ENCODE measurements at places on chromosomes 6 and 20.

- no peak for DNase-seq
- no peak overlapping the region for H3K4me3 ChIP-seq
- H3K27ac ChIP-seq: no peak overlapping the region
- no peaks in the 10 kb centered on the region for H3K27me3 ChIP-seq
- H3K4me1 ChIP-seq: peaks cover 2% of the 10 kb centered on the region
- peaks cover 85% of the 10 kb centered on the region for H3K36me3 ChIP-seq
Measured at GRCh38 chr6:111278731-111279130, 191.4 kb downstream of the SLC16A10 start.

GRCh38 chr6:125233202-125233601 lies 68.6 kb downstream of the HDDC2 start:
- H3K36me3 ChIP-seq: no peaks in the 10 kb centered on the region

DNA sequence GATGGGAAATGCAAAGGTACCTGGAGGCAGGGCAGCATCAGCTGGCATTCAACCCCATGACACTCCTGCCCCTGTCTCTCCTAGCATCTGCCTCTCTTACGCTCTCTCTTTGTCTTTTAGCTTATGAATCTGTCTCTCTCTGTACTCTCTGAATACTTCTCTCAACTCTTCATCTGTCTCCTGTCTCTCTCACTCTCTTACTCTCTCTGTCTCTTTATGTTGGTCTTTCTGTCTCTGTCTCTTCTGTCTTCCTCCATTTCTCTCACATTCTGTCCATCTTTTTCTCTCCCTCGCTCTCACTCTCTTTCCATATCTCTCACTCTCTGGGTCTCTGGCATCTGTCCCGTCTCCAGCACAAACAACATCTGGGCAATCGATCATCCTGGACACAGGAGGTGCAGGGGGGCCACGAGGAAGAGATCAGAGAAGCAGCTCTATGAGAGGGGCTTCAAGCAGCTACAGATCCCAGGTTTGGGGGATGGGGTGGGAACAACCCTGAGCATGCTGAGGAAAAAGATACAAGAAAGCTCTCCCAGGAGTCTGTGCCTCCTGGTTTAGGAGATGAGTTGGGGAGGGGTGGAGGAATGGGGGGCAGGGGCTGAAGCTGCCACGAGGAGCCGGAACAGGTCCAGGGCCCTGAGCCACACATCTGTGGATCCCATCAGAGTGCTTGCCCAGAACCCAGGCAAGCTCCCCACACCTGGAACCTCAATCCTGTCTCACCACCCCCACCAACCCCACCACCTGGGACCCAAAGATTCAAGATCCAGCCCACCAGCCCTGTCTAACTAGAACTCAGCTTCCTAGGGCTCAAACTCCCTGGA lies 2.4 kb downstream of the COL11A2 start:
- peaks cover 16% of the 10 kb centered on the region for H3K36me3 ChIP-seq
- peaks cover 41% of the 10 kb centered on the region for H3K27me3 ChIP-seq
- DNase-seq: no peak
- H3K27ac ChIP-seq: no peak overlapping the region
- H3K4me1 ChIP-seq: peaks cover 10% of the 10 kb centered on the region
- no peak overlapping the region for H3K4me3 ChIP-seq

DNA sequence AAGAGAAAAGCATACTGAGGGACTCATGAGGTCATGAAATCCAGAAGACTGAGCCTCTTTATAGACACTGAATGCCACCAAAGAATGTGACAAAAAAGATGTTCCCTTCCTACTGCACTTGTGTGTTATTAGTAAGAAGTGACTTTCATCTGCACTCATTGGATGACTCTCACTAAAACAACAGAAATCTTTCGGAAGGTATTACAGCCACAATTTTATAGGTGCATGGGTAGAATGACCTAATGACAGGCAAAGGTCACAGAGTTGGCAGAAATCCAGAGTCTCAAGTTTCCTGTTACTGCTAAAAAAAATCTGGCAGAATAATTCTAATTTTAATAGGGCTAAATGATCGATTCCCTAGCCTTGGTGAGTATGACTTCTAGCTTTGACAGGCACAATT lies 13.3 kb downstream of the PKHD1 start:
- H3K27me3 ChIP-seq: peaks cover 34% of the 10 kb centered on the region
- DNase-seq: no peak
- no peaks in the 10 kb centered on the region for H3K4me1 ChIP-seq
- H3K36me3 ChIP-seq: no peaks in the 10 kb centered on the region

- H3K4me1 ChIP-seq: no peaks in the 10 kb centered on the region
- no peak for DNase-seq
- H3K27ac ChIP-seq: no peak overlapping the region
- no peak overlapping the region for H3K4me3 ChIP-seq
Measured at GRCh38 chr6:165676435-165677068, 13.5 kb upstream of the PDE10A start.
